CD4-positive, alpha-beta T cell treated with Interleukin-6 for 4 hours (primary cell): ENCODE measurements at places on chromosomes 16 and 17.

DNA sequence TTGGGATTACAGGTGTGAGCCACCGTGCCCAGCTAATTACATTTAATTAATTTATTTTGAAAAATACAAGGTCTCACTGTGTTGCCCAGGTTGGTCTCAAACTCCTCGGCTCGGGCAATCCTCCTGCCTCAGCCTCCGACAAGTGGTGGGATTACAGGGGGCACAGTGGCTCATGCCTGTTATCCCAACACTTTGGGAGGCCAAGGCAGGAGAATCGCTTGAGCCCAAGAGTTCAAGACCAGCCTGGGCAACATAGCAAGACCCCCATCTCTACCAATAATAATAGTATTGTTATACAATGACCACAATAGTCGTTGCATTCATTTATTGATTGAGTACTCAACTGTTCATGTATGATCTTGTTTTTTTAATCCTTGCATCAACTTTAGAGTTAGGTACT, 22.0 kb downstream of the CDH1 start:
- no peak for DNase-seq

DNA sequence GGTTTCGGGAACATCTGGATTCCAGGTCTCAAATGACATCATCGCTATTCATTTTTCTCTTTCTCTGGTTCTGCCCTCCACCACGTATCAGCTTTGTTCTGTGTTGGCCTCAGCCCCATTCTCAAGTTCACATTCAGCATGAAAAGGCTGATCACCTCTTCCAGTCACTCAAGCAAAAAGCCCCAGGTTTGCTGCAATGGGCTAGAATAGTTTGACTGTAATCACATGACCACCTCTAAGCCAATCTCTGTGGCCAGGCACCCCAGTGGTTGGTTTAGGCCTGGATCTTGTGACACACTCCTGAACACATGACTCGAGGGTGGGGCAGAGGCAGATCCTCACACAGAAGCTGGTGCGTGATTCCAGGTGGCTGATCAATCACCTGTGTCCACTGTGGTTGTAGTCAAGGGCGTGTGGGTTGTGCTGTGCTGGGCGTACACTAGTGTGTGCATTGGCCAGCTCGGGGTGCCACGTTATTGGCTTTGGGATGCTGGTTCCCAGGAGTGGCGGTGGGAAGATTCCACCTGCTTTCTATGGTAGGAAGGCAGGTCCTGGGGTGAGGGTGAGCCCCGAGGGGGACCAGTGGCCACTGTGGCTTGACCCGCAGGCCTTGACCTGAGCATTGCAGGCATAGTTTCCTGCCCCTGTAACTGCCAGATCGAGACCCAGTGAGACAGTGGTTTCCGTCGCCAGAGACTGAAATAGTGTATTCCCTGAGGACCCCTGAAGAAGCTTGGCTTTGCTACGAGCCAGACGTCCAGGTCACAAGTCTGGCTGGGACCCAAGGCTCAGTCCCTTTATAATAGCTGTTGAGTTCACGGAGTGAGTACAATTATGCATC, 12.0 kb downstream of the EEF2K start:
- no peak for DNase-seq

- DNase-seq = no peak
Measured at GRCh38 chr17:61352408-61352770, 47.3 kb upstream of the TBX2 start.

- DNase-seq = no peak
Measured at GRCh38 chr16:23941963-23942564, 106.3 kb downstream of the PRKCB start.

GRCh38 chr17:31051506-31051905, 43.3 kb upstream of the NF1 start:
- DNase-seq = no peak

DNA sequence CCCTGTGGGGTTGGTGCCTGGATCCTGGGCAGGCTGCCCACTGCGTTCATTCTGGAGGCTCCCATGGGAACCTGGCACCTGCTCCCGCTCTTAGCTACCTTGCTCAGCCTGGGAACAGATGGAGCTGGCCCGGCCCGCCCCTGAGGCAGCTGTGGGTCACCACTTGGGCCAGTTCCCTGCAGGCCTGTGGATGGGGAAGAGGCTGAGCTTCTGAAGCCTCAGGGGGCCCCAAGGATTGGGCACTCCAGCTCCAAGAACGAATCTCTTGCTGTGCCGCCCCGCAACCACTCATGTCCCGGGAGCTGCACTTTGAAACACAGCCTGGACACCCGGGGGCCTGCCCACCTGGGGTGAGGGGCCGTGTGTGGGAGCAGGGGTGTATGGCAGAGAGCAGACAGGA, 37.7 kb downstream of the BAHCC1 start:
- no peak for DNase-seq

DNA sequence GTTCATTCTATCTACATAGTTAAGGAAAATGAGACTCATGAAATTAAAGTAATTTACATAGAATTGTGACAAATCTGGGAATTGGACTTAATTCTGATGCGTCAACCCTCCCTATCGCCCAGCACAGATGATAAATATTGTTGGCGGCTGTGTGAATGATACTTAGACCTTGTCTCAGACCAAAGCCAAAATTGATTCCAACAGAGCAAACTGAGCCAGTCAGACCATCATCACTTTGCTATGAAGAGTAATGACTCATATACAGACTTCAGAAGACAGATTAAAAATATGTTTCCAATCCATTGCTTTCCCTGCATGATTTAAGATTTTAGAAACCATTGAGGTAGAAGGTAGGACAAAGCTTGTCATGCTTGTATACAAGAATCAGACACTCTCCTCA, 1156.7 kb upstream of the CDH8 start:
- no peak for DNase-seq
